Lower lobe of right lung (tissue), 2 donors: ENCODE measurements at places on chromosomes 7 and 10. TPM values are rescaled to one million over a fixed set of nuclear protein-coding genes. Genes with fewer than 3 reads are reported as not detected.

Gene WNT2
- total RNA-seq: 9.0 TPM

Gene VWA2
- total RNA-seq: 10.6 TPM

Gene ELN
- 83.3 TPM for total RNA-seq

Gene PAX4
- total RNA-seq: not detected

Gene DMBT1
- total RNA-seq: 43.1 TPM

Gene ANKRD61
- not detected for total RNA-seq

Gene TFEC
- total RNA-seq: 41.9 TPM

Gene MEST
- total RNA-seq: 34.7 TPM

Gene NFE2L3
- total RNA-seq: 4.8 TPM
